ENCODE measurements at places on chromosomes 3 and 15.

- DNase-seq, result no peak
Observed at GRCh38 chr3:43632269-43632733, 10.5 kb upstream of the ANO10 start.

DNA sequence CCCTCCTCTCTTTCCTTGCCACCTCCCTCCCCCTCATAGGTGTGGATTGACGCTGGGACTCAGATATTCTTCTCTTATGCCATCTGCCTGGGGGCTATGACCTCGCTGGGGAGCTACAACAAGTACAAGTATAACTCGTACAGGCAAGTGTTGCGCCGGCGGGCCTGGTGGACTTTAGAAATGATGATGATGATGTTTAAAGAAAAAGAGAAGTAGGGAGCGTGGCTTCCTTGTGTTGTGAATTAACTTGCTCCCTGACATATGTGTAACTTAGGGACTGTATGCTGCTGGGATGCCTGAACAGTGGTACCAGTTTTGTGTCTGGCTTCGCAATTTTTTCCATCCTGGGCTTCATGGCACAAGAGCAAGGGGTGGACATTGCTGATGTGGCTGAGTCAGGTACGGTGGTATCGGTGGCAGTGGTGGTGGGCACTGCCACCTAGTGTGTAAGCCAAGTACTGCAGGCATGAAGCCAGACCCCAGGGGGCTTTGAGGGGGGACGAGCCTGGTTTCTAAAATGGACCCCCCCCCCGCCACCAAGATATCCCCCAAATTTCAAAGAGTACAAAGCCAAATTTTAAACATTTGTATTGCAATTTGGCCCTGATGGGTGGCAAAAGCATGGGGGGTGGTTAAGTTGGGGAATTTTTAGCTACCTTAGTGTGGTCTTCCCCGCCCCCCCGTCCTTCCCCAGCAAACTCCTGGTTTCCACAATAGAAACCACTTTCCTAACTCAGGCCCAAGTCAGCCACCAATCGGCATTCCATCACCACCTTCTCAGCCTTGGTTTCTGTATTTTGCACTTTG lies 65.6 kb downstream of the SLC6A6 start:
- no peak for DNase-seq

- no peak for DNase-seq
Observed at GRCh38 chr3:62101488-62101887, 271.9 kb downstream of the FEZF2 start.

DNA sequence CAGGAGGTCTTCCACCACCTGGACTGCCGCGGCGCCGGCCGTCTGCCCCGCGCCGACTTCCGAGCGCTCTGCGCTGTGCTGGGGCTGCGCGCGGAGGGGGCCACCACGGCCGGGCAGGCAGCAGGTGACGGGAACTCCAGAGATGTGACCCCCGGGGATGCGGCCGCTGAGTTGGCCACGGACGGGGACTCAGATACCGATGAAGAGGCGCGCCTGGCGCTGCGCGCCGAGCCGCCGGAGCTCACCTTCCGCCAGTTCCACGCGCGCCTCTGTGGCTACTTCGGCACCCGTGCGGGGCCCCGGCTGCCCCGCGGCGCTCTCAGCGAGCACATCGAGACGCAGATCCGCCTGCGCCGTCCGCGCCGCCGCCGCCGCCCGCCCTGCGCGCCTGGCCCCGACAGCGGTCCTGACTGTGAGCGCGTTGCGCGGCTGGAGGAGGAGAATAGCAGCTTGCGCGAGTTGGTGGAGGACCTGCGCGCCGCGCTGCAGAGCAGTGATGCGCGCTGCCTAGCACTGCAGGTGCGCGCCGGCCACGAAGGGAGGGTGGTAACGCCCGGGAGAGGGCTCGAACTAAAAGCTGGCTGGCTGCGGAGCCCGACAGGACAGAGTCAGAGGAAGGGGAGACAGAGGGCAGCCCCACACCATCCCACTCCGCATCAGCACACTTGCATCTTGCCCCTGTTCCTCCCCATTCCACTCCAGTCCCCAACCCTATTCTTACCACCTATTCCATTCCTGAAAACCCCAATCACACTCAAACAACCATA lies 885 bp downstream of the EFCC1 start:
- DNase-seq, result no peak

DNA sequence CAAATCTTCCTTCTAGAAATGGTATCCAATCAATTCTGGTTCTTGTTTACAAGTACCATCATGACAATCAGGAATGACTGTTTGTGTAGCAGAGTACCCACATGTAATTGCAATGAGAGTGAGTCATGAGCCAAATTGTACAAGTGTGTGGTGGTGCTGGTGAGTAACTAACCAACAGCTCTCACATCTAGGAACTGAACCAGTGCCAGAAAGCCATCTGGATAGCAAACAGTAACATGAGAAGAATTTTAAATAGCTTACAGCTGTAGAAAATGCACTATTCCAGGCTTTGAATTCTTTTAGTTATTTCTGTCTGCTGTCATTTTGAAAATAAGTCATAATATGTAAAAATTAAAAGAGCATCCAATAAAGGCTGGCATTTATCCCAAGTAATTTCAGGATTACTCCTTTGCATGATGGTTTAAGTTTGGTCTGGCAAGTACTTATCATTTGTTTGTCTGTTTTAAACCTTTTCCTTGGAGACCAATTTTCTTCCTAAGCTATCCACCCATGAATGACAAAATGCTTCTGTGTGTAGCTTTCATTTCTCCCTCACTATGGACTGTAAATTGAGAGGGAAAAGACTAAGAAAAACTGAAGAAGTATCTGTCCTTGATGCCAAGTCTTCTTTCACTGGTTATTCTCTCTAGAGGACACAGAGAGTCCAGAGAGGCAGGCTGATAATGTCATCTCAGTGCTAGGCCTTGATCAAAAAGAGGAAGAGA lies 60.0 kb downstream of the PIK3CB start:
- peak; percentile 8 for DNase-seq

DNA sequence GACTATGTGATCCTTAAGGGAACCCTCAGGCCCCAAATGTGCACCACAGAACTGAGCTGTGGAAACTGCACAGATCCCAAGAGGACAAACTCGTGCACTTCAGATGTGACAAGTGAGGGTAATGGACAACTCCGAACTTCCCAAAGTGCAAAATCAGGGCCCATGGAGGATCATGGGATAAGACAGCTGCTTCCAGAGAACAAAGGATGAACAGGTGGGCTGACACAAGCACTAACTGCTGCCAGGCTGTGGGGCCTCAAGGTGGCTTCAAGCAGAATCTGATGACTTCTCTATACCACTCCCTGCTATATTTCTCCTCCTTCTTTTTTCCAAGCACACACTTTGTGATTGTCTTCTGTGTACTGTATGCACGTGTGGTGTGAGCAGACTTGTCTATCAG lies 5.4 kb downstream of the TARS3 start:
- DNase-seq, result no peak

DNA sequence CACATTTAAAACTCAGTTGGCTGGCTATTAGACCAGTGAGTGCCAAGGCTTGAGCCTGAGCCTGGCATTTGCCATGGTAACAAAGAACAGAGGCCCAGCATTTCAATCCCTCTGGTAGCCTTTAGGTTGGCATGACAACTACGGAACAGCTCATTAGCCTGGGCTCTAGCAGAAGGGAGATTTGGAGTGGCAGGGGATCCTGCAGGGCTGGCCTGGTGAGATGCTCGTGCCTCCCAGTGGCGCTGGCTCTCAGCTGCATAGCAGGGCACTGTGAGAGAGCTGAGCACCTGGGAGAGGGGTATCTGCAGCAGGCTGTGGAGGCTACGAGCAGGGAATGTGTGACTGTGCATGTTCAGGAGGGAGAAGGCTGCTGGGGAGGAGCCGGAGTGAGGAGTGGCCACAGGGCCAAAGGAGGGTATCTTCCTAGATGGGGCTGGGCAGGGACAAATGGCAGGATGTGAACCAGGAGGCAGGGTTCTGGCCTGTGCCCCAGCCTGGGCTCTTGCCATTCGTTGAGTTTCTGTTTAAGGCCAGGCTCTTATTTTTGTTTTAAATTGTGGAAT lies 5.6 kb upstream of the ABTB1 start:
- no peak for DNase-seq

- DNase-seq, result no peak
Observed at GRCh38 chr15:74396445-74397238, 29.2 kb upstream of the CYP11A1 start.

GRCh38 chr3:15860014-15860934 lies 62.5 kb upstream of the ANKRD28 start:
- DNase-seq, result no peak

DNA sequence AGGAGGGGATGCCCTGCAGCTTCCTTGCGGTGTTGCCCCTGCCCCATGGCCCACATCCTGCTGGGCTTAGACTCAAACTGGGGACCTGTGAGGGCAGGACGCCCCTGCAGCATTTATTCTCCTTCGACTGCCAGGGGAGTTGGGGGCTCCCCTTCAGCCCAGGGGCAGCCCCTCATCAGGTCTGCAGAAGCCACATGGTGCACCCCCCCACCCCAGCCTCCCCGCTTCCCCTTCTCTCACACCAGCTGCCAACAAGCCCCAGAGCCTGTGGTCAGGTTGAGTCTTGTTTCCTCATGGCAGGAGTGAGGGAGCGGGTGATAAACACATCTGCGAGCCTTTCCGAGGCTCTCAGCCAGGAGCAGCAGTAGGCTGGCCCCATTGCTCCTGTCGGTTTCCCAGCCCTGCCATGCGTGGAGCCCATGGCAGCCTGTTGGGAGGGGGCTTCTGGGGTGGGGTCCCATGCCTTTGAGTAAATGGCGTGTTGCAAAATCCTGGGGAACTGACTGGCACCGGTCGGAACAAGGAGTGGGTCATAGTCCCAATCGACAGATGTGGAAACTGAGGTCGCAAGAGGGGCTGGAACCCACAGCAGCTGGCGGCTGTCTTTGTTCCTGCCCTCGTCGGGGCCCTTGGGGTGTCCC lies 27.8 kb downstream of the WNT7A start:
- no peak for DNase-seq

All from NCI-H187 (cell line).